Activated naive CD4-positive, alpha-beta T cell treated with Interleukin-2 at 50 U/mL for 16 hours (primary cell): ENCODE measurements at places on chromosomes 7 and 10.

- no peak for DNase-seq
Observed at GRCh38 chr10:7515439-7515838, 104.6 kb upstream of the SFMBT2 start.

- no peak for DNase-seq
Observed at GRCh38 chr7:89474456-89474855, 678.9 kb upstream of the TEX47 start.

GRCh38 chr10:133421336-133422222 is 2.8 kb downstream of the SPRN start:
- no peak for DNase-seq

- no peak for DNase-seq
Observed at GRCh38 chr7:154338701-154339506, 286.7 kb downstream of the DPP6 start.

GRCh38 chr10:80561950-80562349 is 24.2 kb downstream of the SH2D4B start:
- DNase-seq: no peak

- no peak for DNase-seq
Observed at GRCh38 chr7:25031007-25031406, 51.0 kb upstream of the OSBPL3 start.

DNA sequence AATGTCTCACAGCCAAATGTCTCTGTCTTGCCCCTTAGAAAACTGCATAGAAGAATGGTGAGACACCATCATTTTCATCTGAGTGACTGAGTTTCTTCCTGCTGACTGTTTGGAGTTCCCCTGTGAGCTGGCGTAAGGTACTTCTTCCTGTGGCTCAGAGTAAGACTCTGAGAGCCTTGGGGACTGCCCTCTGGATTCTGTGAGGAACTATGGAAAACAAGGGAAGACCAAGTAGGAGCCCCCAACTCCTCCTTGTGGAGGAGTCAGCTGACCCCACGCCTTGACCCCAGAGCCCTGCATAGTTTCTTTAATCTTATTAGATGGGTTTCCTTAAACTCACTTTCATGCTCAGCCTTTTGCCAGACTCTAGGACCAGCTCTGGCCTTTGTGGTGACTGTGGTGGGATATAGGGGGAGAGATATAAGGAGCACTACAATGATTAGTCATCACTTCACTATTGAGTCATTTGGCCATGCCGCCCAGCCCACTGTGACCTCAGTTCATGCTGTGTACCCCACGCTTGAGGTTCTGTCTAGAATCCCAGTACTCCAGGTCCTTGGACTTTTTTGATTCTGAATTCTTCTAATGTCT is 51.8 kb upstream of the FAM133B start:
- DNase-seq: peak; percentile 73

DNA sequence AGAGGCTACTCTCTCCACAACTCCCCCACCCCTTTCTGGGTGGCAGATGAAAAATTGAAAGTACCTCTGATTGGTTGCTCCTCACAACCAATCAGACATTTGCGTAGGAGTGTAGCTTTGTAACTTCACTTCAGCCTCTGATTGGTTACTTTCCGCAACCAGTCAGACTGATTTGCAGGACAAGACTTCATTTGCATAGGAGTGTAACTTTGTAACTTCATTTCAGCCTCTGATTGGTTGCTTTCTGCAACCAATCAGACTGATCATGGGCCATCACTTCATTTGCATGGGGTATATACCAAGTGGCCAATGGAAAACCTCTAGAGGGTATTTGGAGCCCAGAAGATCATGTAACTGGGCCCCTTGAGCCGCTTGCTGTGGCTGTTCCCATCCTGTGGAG is 25.6 kb downstream of the CDNF start:
- DNase-seq: no peak

DNA sequence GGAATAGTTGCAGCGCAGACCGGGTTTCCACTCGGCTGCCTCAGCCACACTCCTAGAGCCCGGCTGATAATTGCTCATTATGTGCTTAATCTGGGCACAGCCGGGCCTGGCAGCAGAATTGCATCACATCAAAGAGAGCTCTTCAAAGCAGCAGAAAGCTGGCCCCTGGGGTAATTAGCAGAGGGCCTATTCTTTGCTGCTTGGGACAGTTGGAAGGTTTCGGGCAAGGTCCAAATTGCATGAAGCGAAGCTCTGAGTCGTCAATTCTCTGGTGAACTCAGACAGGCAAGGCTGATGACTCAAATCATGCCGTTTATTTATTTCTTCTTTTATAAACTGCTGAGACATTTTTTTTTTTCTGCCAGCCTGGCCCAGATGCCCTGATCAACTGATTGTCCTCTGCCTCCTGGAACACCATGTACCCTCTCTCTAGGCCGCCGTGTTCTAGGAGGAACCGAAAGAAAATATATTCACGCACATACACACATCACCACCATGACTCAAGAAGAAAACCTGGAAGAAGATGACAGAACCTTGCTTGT is 242.2 kb downstream of the RAB11FIP2 start:
- DNase-seq: no peak

- no peak for DNase-seq
Observed at GRCh38 chr7:47503281-47503680, 78.6 kb downstream of the TNS3 start.
